Spinal cord (tissue), 10 donors: ENCODE measurements at places on chromosomes 1 and 21.
A peak's percentile ranks its signal among the peaks of the same experiment; 100 is the strongest.

GRCh38 chr1:244224487-244225430 lies 173.7 kb downstream of the ZBTB18 start:
- DNase-seq: no peak

DNA sequence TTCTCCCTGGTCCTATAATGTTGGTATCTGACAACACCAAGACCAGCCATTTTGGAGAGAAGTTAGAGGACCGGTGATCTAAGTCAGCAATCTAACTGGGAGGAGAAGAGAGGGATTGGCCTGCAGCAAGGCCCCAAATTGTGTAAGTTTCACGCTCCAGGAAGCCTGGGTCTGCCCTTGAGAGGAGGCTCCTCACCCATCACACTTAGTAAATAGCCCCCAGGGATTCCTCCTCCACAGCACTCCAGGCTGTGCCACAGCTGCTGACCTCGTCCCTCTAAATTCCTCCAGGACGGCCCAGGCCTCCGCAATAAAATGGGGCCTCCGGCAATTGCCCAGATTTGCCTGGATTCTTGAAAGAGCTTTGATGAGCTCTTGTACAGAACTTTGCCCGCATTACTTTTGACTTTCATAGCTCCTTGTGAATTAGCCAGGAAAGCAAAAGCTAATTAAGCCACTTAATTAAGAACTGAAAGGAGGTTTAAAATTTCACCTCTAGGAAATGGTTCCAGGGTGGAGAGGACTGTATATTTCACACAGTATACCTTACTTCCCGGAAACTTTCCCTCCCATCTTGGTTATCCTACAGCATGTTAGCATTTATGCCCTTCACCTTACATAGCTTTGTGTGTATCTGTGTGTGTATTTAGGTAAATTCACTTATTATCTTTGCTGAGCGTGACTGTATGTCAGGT lies 90.5 kb downstream of the LAMC2 start:
- DNase-seq: no peak

GRCh38 chr1:214123061-214123784 lies 135.4 kb downstream of the PROX1 start:
- peak; percentile 52 for DNase-seq

GRCh38 chr1:98963064-98963758 lies 41.5 kb downstream of the PLPPR5 start:
- DNase-seq: no peak

DNA sequence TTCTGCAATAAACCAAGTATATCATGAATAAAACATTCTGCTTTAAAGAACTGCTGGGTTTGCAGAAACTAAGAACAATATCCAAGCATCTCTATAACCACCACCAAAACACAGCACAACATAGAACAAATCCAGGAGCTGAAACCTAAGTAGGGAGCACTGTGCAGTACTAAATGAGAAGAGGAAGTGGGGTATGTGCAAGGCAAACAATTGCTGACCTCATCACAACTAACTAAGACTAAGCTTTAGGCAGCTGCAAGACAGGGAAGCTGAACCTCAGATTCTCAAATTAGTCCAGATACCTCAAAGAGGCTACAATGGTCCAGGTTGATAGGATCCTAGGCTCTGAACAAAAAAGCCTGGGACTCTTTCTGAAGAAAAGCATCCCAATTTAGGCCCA lies 172.6 kb downstream of the SLC44A5 start:
- DNase-seq: no peak

DNA sequence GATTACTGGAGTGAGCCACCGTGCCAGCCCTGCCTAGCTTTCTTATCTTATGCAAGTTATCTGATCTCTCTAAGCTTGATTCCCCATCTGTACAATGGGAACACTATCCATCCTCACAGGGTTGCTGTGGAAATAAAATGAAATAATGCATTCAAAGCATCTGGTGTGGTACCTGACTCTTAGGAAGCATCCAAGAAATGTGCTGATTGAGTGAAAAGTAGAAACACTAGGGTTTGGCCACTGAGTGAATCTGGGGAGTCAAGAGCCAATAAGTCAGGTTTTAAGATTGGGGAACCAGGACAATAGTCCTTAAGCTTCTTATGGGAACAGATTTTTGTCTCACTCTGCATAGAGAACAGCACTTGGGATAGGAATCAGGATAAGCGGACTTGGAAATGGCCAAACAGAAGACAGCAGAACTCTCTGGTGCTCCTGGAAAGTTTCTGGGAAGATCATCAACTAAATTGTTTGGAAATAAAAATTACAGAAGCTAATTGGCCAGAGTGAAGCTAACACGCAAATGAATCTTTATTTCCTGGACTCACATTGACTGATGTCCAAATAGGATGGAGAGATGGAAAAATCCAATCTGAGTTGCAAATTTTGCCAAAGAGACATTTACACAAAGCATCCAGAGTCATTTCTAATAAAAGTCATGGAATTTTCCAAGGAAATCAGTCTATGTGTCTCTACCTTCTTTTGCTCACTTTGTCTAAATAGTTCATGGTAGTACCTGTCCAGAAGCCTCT lies 3.3 kb downstream of the PAFAH2 start:
- DNase-seq: no peak

DNA sequence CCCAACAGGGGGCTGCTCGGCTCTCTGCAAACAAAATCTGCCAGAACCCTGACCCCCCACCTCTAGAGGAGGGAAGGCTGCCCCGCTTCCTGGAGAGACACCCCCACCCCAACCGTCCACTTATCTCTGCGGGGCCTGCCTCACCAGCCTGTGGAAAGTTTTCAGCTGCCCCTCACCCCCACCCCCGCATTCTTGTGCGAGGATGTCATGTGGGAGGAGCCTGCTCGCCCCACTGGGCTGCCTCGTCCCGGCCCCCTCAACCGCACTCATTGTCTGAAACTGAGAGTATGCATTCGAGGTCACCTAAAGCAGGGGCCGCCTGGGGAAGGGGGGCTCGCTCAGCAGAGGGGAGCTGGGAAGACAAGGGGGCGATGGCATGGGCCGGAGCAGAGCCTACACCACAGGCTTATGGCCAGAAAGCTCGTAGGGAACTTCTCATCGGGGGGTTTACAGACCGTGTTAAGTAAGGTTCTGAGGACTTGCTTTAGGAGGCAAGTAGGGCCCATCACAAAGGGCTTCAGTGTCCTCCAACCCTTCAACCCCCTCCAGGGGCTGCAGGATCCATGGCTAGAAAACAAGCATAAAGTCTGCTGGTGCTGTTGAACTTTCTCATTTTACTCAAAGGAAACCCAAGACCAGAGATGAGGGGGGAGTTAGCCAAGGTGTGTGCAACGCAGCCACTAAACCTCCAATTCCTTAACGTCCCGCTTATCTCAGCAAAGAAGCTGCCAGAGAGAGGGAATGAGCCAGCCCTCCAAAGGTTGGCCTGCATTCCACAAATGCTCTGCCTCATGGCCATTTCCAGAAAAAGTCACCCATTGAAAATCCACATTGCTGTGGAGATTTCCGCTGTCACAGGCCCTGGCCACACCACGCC lies 9.4 kb downstream of the EPHA2 start:
- DNase-seq: no peak

DNA sequence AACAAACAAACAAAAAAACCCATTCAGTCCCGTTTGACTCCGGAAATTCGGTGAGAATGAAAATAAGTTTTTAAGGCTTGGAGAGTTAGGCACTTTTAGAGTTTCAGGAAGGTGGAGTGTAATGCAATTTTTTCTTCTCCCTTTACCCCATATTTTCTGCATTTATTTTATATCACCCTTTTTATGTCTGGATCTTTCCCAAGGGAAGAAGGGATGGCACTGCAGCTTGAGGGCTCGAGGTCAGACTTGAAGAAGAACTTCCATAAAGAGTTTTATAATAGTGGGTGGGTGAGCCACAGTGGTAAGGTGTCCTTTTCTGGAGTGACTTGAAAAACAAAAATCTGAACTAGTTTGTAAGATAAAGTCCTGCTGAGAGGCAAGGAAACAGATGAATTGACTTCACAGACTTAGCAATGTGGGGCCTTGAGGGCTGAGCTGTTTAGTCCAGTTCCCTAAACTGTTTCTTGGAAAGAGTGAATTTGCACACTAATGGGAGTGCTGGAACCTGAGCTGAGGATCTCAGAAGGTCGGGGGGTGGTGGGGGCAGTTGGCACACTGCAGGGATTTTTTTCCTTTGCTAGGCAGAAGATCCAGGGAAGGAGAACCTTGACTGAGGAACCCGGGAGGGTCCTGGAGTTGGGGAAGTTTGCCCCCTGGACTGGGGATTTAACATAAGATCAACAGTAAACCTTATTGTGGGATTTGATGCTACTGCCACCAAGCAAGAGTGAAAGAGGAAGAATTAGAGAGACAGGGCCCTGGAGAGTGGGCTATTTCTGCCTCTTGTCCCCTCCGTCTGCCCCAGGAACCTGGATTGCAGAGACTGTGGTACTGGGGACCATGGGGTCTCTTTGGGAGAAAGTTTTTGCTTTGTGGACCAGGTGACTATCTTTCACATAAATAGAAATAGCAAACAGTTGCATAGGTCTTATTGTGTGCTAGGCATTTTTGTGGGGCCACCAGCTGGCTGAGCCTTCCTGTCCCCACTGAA lies 1.8 kb upstream of the MEX3A start:
- DNase-seq: no peak

GRCh38 chr1:109290998-109291397 lies 8.1 kb upstream of the PSRC1 start:
- DNase-seq: no peak

GRCh38 chr1:116909512-116910378 lies at the start of gene PTGFRN:
Gene PTGFRN, plus strand, starts transcription at chr1:116909916. Its CDS starts 288 bp downstream, at chr1:116910204.
- DNase-seq: peak; percentile 87
